Naive thymus-derived CD8-positive, alpha-beta T cell (primary cell): ENCODE measurements at places on chromosomes 4 and X. TPM values are rescaled to one million over a fixed set of nuclear protein-coding genes. Genes with fewer than 3 reads are reported as not detected.

Gene ASMT
- total RNA-seq: not detected

Gene GPR101
- not detected for total RNA-seq

Gene NSG1
- 66.3 TPM for total RNA-seq

GRCh38 chr4:106418444-106418843 lies 49.9 kb upstream of the GIMD1 start:
- no peak overlapping the region for H3K4me3 ChIP-seq
- H3K4me1 ChIP-seq: no peaks in the 10 kb centered on the region
- H3K27ac ChIP-seq: no peak overlapping the region
- H3K27me3 ChIP-seq: peaks cover 5% of the 10 kb centered on the region
- no peaks in the 10 kb centered on the region for H3K36me3 ChIP-seq
- DNase-seq: no peak

- H3K27ac ChIP-seq: no peak overlapping the region
- H3K4me1 ChIP-seq: no peaks in the 10 kb centered on the region
- H3K4me3 ChIP-seq: no peak overlapping the region
- H3K36me3 ChIP-seq: no peaks in the 10 kb centered on the region
- peaks cover 9% of the 10 kb centered on the region for H3K27me3 ChIP-seq
These were observed 100.6 kb upstream of the F9 start for GRCh38 chrX:139429913-139430312.

- no peak for DNase-seq
- no peak overlapping the region for H3K4me3 ChIP-seq
- no peaks in the 10 kb centered on the region for H3K4me1 ChIP-seq
- no peaks in the 10 kb centered on the region for H3K36me3 ChIP-seq
- no peaks in the 10 kb centered on the region for H3K27me3 ChIP-seq
These were observed 207.0 kb downstream of the IDS start for GRCh38 chrX:149298111-149298510.

DNA sequence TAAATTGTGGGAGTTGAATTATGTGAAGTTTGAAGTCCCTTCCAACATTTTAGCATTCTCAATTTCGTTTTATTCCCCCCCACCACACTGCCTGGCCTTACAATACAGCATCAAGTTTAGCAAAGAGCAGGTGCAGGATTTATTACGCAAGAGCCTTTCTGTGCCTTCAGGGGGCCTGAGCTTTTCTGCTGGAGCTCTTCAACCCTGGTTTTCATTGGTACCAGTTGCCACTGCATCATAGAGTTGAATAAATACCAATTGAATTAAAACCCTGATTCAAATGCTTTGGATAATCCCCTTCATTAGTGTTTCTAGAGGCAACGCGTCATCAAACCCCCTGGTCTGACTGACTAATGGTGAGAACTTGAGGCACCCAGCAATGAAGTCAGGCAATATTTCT lies 43.6 kb upstream of the KIT start:
- peaks cover 2% of the 10 kb centered on the region for H3K4me1 ChIP-seq
- no peak for DNase-seq
- no peaks in the 10 kb centered on the region for H3K36me3 ChIP-seq
- peaks cover 3% of the 10 kb centered on the region for H3K27me3 ChIP-seq
- H3K27ac ChIP-seq: no peak overlapping the region
